NCI-H774 (cell line): ENCODE measurements at places on chromosomes 16 and 17.

GRCh38 chr17:58993311-58993710 lies 113.4 kb downstream of the TRIM37 start:
- no peak for DNase-seq

- DNase-seq = no peak
These were observed 71.5 kb downstream of the RGS9 start for GRCh38 chr17:65208717-65209116.

DNA sequence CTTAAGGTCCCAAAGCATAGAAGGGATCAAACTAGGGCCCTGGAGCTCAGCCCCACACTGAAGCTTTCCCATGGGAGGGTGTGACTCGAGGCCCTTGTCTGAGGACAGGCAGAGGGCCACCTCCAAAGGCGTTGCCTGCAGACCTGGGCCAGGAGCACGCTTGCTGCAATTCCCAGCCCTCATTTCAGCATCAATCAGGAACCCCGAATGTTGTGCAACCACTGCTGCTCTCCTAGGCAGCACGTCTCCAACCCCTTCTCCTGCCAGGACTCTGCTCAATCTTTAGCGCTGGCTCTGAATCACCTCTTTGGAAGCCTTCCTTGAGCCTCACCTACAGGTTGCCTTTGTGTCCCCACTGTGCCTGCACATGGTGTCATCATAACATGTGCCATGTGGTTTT lies 14.0 kb upstream of the ATP2C2 start:
- no peak for DNase-seq

GRCh38 chr16:65122724-65123395 lies 997 bp upstream of the CDH11 start:
- DNase-seq = no peak

- DNase-seq = no peak
These were observed 2.7 kb downstream of the KRT35 start for GRCh38 chr17:41478237-41478636.

DNA sequence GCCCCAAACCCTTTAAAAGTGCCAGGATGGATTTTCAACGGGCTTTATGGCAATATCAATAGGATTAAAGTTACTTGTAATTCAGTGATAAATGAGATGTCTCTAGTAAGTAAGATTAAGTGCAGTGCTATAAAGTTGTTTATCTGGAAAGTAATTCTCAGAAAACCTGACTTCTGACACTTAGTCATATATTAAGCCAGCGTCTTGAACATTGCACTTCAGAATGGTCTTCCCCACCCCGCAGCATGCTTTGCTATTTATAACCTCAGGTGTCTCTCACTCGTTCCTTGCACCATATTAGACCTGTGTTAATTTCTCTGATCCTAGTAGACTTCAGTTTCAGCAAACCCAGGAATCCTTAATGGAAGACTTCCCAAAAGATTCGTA lies 2.1 kb upstream of the MAF start:
- DNase-seq = no peak
